ENCODE measurements at places on chromosomes 13 and 19.

DNA sequence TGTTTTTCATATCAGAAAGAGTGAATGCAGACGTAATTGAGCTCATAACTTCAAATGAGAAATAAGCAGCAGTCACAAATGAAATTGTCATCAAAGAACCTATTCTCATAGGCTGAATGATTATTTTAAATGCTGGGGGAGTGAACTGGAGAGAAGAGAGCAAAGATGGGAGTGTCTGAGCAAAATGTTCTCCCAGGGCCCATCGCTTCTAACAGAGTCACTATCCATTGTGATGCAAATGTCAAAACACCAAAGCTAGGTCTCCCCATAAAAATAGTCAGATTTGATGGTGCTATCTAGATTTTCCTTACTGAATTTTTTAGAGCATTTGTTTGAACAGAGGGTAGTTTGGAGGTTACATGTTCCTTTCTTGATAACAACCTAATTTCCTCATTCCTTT, 278.7 kb downstream of the PCDH9 start:
- DNase-seq: peak; percentile 2

GRCh38 chr13:112983428-112984196, 14.6 kb downstream of the MCF2L start:
- DNase-seq: peak; percentile 78

GRCh38 chr19:45016388-45017314, 15.4 kb downstream of the RELB start:
- peak; percentile 90 for DNase-seq

DNA sequence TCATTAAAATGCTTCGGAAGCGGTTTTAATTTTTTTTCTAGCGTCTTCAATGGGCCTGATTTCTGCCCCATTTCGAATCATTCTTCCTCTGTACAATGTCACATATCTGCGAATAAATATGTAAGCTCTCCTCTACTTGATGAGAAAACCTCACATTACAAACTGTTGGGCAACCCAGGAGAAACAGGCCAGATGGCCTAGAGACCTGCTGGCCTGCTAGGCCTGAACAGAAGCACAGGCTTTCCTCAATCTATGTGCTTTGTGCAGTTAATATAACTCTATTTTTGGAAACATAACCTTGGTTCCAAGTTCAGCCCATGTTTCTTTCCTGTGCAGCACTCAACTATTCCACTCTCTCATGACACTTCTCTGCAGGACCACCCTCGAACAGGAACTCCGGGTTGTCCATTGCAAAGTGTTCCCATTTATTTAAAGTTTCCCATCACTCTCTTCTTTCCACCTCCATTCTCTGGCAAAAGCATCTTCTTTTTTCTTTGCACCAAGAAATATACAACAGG, 42.0 kb downstream of the DCLK1 start:
- DNase-seq: no peak

DNA sequence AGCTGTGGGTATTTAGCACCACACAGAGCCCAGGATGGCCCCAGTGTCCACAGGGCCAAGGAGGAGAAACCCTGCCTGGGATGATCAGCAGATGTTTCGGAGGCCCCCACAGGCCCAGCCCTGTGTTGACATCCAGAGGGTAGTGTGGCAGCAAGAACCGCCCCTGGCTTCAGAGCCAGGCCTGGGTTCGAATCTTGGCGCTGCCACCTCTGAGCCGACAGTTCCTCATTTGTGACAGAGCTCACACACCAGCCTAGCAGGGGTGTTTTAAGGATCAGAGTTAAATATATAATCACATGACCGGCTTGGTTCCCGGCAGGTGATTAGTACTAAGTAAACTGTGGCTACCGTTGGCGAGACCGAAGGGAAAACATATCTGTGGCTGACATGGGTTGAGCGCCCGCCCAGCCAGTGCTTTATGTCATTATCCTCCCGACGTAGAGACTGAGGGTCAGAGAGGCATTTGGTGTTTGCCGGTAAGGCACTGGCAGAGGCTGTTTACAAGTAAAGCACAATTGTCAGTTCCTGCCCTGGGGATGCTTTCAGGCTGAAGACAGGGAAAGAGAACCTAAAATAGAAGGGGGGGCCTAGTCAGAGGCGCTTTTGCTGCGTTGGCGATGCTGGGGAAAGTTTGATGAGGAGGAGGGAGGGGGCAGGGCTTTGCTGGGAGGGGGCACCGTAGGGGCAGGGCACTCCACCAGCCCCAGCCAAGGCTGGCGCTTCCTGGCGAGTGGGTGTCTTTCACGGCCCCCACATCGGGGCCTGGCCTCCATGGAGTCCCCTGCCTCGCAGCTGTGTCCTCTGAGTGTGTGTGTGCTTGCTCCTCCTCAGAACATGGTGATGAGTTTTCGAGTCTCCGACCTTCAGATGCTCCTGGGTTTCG, 4.8 kb downstream of the PIAS4 start:
- peak; percentile 39 for DNase-seq

DNA sequence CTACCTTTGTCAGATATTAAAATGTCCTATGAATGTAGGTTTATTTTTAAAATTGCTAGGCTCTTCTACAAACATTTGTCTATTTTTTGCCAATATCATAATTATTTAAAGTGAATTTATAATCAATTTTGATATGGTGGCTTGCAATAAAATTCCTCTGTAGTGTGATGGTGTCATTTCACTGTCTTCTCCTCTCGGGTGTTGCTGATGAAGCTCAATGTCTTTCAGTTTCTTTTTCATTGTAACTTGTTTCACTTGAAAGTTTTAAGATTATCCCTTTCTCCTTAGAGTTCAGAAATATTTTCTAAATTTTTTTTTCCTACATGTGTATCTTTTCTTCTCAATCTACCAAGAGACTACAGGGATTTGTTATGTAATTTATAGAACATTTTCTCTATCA, 267.1 kb upstream of the EDNRB start:
- no peak for DNase-seq

- DNase-seq: peak; percentile 87
Observed at GRCh38 chr19:1259206-1259875, 9.8 kb upstream of the CIRBP start.

- DNase-seq: peak; percentile 43
Observed at GRCh38 chr19:13840305-13841085, 36.4 kb upstream of the NANOS3 start.

- DNase-seq: no peak
Observed at GRCh38 chr13:80379245-80379644, 38.3 kb upstream of the SPRY2 start.

GRCh38 chr19:19835560-19836038, 14.0 kb upstream of the ZNF506 start:
- DNase-seq: no peak

GRCh38 chr19:4278419-4279266, at the start of gene SHD:
Gene SHD (plus strand): TSS chr19:4279266. CDS start chr19:4280064, 798 bp downstream.
- peak; percentile 94 for DNase-seq

DNA sequence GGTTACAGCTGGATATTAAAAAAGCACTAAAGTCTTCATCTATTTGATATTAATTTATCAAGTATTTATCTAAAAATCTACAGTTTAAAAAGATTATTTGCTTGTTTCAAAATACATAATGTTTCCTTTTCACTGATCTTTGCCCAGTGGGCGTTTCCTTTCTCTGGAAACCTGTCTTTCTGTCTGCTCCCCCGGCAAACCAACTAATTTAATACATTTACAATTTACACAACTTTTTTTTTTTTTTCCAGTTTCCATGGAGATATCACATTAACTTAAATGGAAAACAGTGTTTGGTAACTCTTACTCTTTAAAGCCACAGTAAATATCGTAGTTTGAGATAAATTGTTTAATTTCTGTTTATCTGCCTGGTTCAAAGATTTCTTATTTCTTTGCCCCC, 5.3 kb downstream of the GPC6 start:
- no peak for DNase-seq

- peak; percentile 85 for DNase-seq
Observed at GRCh38 chr19:48509467-48510194, 2.0 kb downstream of the LMTK3 start.

GRCh38 chr19:22532388-22533300, 101.5 kb upstream of the ZNF492 start:
- DNase-seq: no peak

GRCh38 chr13:43831088-43831487, 44.3 kb upstream of the ENOX1 start:
- DNase-seq: no peak

DNA sequence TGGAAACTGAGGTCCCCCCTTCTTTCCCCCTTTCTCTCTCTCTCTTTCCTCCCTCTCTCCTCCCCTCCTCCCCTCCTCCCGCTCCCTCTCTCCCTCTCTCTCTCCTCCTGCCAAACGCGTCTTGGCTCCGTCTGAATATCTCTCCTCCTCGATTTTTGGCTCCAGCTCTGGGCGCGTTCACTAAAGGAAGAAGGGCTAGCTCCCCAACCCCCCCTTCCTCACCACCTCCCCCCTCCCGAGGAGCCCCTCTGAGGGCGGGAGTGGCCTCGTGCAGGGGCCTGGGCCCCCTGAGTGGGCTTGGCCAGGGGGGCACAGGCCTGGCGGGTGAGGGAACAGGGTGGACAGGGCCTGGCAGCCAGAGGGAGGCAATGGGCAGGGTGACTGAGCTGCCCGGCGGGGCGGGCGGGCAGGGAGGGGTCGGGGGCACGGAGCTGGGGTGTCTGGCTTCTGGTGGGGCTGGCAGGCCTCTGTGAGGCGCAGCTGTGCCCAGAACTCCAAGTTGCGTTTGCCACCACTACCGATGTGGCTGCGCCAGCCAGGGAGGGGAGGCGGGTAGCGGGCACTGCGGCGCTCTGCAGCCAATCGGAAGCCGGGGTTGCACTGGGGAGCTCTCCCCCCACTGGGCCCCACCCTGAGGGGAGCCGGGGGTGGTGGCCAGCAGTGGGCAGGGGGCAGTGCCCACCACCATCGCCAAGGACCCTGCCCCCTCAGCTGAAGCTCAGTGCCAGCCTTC, 7.1 kb downstream of the NFIX start:
- DNase-seq: peak; percentile 61

DNA sequence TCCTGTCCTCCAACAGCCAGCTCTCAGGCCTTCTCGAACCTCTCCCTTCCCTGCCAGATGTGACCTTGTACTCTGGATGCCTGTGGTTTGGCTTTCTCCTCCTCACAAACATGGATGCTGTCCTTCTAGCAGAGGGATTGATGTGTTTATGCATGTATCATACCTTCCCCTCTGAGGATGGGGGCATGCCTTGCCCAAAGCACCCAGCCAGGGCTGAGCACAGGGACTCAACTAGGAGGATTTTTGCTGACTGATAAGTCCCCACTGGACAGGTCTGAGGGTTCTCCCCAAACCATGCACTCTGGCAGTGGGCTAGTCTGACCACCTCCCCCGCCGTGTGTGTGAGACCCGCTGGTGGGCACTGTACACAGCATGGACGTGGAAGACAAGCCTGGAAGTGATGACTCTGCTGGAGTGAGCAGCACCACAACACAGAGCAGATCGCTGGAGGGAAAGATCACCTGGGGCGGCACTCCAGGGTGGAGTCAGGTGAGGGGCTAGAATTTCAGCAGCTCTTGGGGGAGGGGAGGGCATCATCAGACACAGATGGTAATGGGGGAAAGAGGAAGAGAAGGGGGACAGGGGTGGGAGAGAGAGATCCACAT, 360.3 kb upstream of the ZNF507 start:
- DNase-seq: no peak

GRCh38 chr13:77516342-77516789, 19.1 kb upstream of the SCEL start:
- no peak for DNase-seq

DNA sequence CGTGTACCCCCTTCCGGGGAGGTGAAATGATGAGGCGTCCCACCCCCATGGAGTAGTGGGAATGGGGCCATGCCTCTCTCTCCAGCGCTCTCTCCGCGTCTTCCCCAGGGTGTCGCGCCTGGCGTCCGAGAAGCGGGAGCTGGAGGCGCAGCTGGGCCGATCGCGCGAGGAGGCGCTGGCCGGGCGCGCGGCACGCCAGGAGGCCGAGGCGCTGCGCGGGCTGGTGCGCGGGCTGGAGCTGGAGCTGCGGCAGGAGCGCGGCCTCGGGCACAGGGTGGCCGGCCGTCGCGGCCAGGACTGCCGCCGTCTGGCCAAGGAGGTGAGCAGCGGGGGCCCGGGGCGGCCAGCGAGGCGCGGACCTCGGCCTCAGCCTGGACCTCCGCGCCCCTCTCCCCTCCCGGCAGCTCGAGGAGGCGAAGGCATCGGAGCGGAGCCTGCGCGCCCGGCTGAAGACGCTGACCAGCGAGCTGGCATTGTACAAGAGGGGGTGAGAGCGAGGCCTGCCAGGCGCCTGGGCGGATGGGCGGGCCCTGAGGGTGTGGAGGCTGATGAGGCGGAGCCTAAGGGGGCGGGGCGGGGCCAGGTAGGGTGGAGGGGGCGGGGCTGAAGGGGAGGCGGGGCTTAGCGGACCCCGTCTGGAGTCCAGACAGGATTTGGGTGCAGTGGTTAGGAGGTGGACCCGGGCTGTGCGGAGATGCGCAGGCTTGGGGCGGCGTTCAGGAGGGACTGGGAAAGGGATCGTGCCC, 7.7 kb downstream of the PGLYRP1 start:
- DNase-seq: peak; percentile 99

DNA sequence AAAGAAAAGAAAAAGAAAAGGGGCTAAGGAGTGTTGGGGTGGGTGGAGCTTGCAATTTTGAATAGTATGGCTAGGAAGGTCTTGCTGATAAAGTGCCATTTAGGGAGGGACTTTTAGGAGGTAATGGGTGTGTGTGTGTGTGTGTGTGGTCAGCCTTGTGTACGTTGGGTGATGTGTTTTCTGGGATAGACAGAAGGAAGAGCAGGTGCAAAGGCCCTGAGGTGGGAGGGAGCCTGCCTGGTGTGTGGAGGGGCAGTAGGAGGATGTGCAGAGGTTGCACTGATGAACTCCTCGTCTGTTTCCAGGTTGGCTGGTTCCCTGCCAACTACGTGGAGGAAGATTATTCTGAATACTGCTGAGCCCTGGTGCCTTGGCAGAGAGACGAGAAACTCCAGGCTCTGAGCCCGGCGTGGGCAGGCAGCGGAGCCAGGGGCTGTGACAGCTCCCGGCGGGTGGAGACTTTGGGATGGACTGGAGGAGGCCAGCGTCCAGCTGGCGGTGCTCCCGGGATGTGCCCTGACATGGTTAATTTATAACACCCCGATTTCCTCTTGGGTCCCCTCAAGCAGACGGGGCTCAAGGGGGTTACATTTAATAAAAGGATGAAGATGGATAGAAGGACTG, 30.5 kb upstream of the ADGRE1 start:
- DNase-seq: no peak

DNA sequence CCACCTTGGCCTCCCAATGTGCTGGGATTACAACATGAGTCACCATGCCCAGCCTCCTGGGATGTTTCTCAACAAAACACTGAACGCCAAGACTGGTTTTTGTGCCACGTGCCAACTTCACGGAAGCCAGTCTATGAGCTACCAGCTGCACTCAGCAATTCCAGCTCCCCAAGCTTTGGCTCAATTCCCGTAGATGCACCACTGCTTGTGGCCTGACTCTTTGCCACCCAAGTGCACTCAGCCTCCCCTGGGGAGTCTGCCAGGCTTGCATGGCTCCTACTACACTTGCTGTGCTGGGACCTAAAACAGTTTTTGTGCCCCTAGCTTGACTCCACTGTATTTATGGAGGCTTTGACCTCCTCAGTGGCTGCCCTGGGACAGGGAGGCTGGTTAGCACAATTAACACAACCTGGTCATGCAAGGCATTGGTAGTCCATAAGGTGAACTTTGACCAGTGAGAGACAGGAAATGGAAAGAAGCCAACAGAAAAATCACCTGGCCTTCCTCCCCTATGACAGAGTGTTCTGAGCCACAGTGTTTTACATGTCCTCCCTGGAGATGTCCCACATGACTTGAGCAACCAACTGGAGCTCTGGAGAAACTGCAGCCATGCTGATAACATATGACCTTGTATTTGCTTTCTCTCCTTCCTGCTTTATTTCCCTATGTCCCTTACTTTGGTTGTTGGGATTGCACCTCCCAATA, 1173.1 kb downstream of the UQCRFS1 start:
- no peak for DNase-seq

- DNase-seq: no peak
Observed at GRCh38 chr13:66859078-66859477, 371.1 kb downstream of the PCDH9 start.

- peak; percentile 51 for DNase-seq
Observed at GRCh38 chr13:113080901-113081521, 24.6 kb upstream of the F7 start.

Data from H7 (cell line).